ENCODE measurements at places on chromosomes 11 and 22.

DNA sequence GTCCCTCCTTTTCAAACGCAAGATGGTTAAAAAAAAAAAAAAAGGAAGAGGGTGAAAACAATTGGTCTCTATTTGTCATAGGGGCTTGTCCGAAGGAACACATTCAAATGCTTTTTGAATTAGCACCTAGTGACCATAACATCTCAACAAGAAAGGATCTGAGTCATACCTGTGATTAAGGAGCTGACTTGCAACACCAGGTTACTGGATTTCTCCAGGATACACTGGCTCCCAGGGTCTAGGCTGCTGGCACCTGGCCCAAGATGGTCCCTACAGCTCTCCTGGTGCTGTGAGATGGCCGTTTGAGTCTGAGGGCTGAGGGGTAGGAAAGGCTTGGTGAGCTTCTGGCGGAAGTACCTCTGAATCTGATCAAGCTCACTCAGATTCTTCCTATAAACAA lies 28.4 kb upstream of the UCP3 start:
- H3K27ac ChIP-seq, result no peak overlapping the region
- no peaks in the 10 kb centered on the region for H3K27me3 ChIP-seq
- H3K4me1 ChIP-seq, result no peaks in the 10 kb centered on the region
- H3K36me3 ChIP-seq, result no peaks in the 10 kb centered on the region
- DNase-seq, result no peak

DNA sequence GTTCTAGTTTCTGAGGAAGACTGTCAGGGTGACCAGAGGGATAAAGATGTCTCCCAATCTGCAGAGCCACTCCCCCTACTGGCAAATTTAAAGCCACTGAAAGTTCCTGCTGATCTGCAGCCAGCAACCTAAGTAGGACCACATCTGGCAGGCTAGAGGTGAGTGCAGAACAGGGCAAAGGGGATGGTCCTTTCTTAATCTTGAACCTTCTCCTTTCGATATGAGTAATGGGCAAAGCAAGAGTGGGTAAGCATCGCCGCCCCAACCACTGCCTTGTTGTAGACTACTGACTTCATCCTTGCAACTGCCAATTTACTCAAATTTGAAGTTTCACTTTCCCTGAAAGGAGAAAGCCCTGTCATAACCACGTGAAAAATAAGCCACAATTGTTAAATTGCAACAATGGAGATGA lies 30.7 kb downstream of the SCUBE2 start:
- H3K27me3 ChIP-seq, result no peaks in the 10 kb centered on the region
- no peak overlapping the region for H3K27ac ChIP-seq
- H3K36me3 ChIP-seq, result no peaks in the 10 kb centered on the region
- H3K4me3 ChIP-seq, result no peak overlapping the region

DNA sequence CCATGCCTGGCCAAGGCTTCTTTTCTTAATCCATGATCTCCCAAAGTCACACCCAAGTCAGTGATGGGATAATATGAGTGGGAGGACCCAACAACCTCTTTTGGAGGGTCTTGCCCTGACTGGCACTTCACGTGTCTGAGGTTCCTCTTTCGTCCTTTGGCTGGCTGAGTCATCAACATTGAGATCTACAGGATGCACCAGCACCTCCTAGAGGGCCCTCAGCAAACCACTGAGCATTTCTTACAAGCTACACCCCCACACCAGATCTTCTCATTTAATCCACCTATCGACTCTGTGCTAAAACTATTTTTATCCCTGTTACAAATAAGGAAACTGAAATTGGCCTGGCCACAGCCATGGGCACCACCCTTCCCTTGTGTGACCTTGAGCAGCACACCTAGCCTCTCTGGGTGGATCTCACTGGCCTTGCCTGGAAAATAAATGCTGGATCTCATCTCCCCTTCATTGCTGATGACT lies 63.4 kb downstream of the FLI1 start:
- H3K27me3 ChIP-seq, result no peaks in the 10 kb centered on the region
- no peaks in the 10 kb centered on the region for H3K4me1 ChIP-seq
- DNase-seq, result peak; percentile 31
- no peaks in the 10 kb centered on the region for H3K36me3 ChIP-seq
- no peak overlapping the region for H3K4me3 ChIP-seq

- no peaks in the 10 kb centered on the region for H3K4me1 ChIP-seq
- no peaks in the 10 kb centered on the region for H3K36me3 ChIP-seq
- H3K27me3 ChIP-seq, result no peaks in the 10 kb centered on the region
- H3K27ac ChIP-seq, result no peak overlapping the region
These were observed 2082.1 kb upstream of the RAG2 start for GRCh38 chr11:38680166-38680565.

DNA sequence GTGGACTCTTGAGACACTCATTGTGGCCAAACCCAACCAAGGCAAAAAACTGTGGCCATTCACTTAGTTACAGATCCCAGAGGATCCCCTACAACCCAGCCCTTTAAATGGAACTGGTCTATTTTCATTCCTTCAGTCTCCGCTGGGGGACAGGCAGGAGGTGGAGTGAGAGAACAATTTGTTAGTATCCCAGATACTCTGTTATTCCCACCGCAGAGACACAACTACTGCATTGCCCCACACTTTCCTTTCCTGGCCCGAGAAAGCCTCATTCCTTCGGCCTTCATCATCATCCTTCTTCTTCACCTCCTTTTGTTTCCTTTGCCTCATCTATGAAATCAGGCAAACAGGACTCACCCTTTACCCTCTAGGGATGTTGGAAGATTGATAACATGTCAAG lies 191.1 kb downstream of the NTM start:
- no peak for DNase-seq
- H3K4me1 ChIP-seq, result no peaks in the 10 kb centered on the region
- H3K27ac ChIP-seq, result no peak overlapping the region
- no peak overlapping the region for H3K4me3 ChIP-seq
- H3K36me3 ChIP-seq, result no peaks in the 10 kb centered on the region

GRCh38 chr11:24543771-24544170 lies 46.9 kb downstream of the LUZP2 start:
- H3K4me1 ChIP-seq, result no peaks in the 10 kb centered on the region
- no peak for DNase-seq
- no peak overlapping the region for H3K27ac ChIP-seq
- H3K27me3 ChIP-seq, result no peaks in the 10 kb centered on the region
- H3K36me3 ChIP-seq, result no peaks in the 10 kb centered on the region

GRCh38 chr11:129315781-129316579 lies 59.7 kb upstream of the BARX2 start:
- H3K36me3 ChIP-seq, result no peaks in the 10 kb centered on the region
- no peak overlapping the region for H3K27ac ChIP-seq
- H3K27me3 ChIP-seq, result no peaks in the 10 kb centered on the region
- H3K4me1 ChIP-seq, result no peaks in the 10 kb centered on the region
- H3K4me3 ChIP-seq, result no peak overlapping the region
- no peak for DNase-seq

DNA sequence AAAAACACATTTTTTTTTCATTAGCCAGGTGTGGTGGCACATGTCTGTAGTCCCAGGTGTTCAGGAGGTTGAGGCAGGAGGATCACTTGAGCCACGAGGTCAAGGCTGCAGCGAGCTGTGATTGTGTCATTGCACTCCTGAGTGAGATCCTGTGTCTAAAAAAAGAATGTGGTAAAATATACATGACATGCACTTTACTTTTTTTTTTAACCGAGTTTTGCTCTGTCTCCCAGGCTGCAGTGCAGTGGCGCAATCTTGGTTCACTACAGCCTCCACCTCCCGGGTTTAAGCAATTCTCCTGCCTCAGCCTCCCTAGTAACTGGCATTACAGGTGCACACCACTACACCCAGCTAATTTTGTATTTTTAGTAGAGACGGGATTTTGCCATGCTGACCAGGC lies 22.5 kb upstream of the CLDN5 start:
- DNase-seq, result no peak
- H3K4me3 ChIP-seq, result no peak overlapping the region
- H3K27me3 ChIP-seq, result no peaks in the 10 kb centered on the region
- H3K4me1 ChIP-seq, result no peaks in the 10 kb centered on the region
- H3K27ac ChIP-seq, result no peak overlapping the region

GRCh38 chr22:36017651-36018091 lies 11.0 kb downstream of the RBFOX2 start:
- no peak overlapping the region for H3K27ac ChIP-seq
- H3K27me3 ChIP-seq, result no peaks in the 10 kb centered on the region
- no peak overlapping the region for H3K4me3 ChIP-seq
- H3K36me3 ChIP-seq, result no peaks in the 10 kb centered on the region

DNA sequence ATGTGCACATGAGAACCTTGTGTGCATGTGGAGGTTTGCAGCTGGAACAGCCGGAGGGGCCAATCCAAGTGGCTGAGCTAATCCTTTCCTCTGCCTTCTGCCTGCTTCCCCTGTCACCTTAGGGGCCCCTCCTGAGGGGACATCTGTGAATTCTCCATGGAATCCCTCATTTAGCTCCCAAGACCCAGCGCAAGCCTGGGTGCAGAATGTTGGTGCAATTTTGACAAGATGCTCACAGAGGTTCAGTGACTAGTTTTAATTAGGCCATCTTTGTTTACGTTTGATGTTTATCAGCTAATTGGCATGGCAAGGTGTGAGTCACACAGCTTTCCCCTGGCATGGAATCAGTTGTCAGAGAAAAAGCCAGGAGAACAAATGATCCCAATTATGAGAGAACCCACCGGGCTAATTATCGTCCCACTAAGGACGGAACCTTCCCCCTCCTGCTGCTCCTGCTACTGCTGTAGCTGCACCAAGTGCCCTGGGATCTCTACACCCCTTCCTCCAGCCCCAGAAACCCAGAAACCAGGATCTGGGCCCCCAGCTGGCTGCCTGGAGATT lies 63.6 kb upstream of the PAX6 start:
- no peaks in the 10 kb centered on the region for H3K27me3 ChIP-seq
- no peak overlapping the region for H3K27ac ChIP-seq

Measured in testis (tissue), 5 donors.